Activated CD4-positive, alpha-beta T cell treated with anti-CD3 and anti-CD28 coated beads for 36 hours (primary cell): ENCODE measurements at places on chromosomes 4 and X. TPM values are rescaled to one million over a fixed set of nuclear protein-coding genes. Genes with fewer than 3 reads are reported as not detected.

DNA sequence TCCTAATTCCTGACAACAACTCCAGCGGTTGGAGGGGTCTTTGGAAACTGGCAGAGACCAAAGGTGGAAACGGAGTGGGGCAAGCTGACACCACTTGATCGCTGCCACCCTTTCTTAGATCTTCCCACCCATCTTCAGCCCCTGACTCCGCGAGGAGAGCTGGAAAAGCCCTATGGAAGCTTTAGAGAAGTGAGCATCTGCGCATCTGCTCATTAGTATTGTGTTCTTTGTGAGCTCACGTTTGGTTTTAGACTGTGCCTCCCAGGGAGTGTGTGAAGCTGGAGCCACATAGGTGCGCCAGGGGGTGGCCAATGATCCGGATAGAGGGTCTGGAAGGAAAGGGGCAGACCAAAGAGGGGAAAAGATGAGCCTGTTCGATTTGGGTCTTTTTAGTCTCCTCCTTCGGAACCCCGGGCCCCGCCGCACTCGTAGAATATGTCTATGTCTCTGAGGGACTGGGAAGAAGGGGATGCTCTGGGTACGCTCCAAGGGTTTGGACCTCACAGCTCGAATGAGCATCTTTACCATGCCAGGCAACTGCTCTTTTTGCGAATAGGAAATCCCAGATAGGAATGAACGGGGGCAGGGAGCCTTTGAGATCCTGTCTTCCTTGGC lies 578 bp upstream of the DKK2 start:
- H3K4me3 ChIP-seq, result peak overlapping the region; percentile 61
- H3K27ac ChIP-seq, result no peak overlapping the region
- DNase-seq, result peak; percentile 9
- H3K36me3 ChIP-seq, result no peaks in the 10 kb centered on the region
- peaks cover 24% of the 10 kb centered on the region for H3K4me1 ChIP-seq

GRCh38 chr4:151553874-151554273 lies 144.9 kb downstream of the FHIP1A start:
- H3K27me3 ChIP-seq, result peaks cover 8% of the 10 kb centered on the region
- no peak for DNase-seq
- H3K27ac ChIP-seq, result no peak overlapping the region
- no peaks in the 10 kb centered on the region for H3K36me3 ChIP-seq
- no peaks in the 10 kb centered on the region for H3K4me1 ChIP-seq
- no peak overlapping the region for H3K4me3 ChIP-seq

DNA sequence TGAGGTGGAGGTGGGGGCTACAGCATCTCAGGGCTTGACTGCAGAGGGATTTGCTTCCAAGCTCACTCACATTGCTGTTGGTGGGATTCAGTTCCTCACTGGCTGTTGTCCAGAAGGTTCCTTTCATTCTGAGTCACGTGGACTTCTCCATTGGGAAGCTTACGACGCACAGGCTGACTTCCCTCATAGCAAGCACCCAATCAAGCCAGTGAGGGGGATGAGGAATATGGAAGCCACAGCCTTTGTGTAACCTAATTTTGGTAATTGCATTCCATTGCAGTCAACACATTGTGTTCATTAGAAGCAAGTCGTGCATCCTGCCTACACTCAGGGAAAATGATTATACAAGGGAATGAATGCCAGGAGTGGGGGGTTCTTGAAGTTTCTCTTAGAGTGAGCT lies 32.7 kb upstream of the MXRA5 start:
- no peaks in the 10 kb centered on the region for H3K36me3 ChIP-seq
- H3K27me3 ChIP-seq, result no peaks in the 10 kb centered on the region
- H3K27ac ChIP-seq, result no peak overlapping the region

- DNase-seq, result no peak
- H3K27me3 ChIP-seq, result peaks cover 13% of the 10 kb centered on the region
- H3K4me3 ChIP-seq, result no peak overlapping the region
- H3K4me1 ChIP-seq, result no peaks in the 10 kb centered on the region
- no peaks in the 10 kb centered on the region for H3K36me3 ChIP-seq
Measured at GRCh38 chr4:138678985-138679746, 336.4 kb upstream of the NOCT start.

DNA sequence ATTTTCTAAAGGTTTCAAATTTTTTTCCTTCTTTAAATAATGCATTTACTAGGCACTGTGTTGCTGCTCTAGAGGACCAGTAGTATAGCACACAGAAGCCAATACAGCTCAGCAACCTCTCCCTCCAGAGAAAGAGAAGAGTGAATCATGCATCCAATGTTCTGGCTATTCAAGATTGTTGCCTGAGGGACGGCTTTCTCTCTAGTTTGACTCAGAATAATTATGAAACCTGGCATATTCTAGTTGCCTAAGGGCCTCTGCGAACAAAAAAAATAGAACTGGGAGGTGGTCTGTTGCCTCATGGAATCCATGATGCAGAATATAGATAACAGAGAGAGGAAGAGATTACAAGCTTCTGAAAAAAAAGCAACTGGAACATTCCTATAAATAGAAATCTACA lies 1233.3 kb upstream of the PABPC4L start:
- no peaks in the 10 kb centered on the region for H3K27me3 ChIP-seq
- no peaks in the 10 kb centered on the region for H3K36me3 ChIP-seq
- H3K4me3 ChIP-seq, result no peak overlapping the region

DNA sequence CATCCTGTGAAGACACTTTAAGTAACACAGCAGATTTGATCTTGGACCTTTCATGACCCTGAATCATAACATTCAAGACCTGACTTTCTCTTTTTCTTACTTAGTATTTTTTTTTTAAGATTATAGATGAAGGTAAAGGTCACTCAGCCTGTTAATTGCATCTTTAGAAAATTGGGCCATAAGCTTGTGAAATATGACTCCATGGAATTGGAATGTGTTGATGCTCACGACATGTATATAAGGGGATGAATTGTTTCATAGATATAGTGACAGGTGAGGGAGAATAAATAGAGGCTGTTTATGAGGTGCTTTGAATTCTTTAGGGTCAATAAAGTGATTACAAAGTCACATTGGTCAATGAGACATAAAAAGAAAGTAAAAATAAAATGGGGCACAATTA lies 27.7 kb upstream of the HS3ST1 start:
- peaks cover 3% of the 10 kb centered on the region for H3K4me1 ChIP-seq
- no peak for DNase-seq
- no peak overlapping the region for H3K4me3 ChIP-seq

DNA sequence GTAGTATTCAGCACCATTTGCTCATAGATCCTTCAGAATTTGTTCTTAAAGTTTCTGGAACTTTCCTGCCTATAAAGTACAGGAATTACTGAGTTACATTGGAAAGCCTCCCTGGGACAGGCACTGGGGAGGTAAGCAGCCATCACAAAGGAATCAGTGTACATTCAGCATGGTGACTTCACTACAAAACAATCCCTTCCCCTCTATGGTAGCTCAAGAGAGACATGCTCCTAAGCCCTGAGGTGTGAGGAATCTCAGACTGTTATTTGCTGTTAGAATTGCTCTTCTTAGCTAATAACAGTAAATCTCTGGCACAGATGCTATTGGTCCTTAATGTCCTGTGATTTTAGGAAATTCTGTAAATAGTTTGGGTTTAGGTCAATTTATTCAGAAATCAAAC lies 1898.0 kb upstream of the PCDH7 start:
- DNase-seq, result no peak
- H3K4me1 ChIP-seq, result no peaks in the 10 kb centered on the region
- no peak overlapping the region for H3K27ac ChIP-seq
- no peaks in the 10 kb centered on the region for H3K36me3 ChIP-seq
- H3K27me3 ChIP-seq, result no peaks in the 10 kb centered on the region

DNA sequence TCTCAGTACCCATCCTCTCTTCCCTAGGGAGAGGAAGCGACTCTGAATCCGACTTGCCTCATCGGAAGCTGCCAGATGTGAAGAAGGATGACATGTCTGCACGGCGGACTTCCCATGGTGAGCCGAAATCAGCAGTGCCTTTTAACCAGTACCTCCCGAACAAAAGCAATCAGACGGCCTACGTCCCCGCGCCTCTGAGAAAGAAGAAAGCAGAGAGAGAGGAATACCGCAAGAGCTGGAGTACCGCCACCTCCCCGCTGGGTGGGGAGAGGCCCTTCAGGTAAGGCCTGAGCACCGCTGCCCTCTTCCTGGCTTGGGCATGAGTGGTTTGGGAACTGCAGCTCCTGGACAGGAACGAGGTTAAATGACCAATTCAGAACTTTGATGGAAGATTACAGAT lies 81.2 kb downstream of the LIMCH1 start:
- DNase-seq, result no peak
- H3K4me1 ChIP-seq, result no peaks in the 10 kb centered on the region
- no peaks in the 10 kb centered on the region for H3K36me3 ChIP-seq
- H3K27me3 ChIP-seq, result peaks cover 5% of the 10 kb centered on the region

Gene MAGEB16
- not detected for total RNA-seq

Gene COX7B
- total RNA-seq, result 303 TPM

Gene GAGE12E
- not detected for total RNA-seq

Gene CPZ
- not detected for total RNA-seq

Gene SLC6A14
- total RNA-seq, result not detected
